ENCODE measurements at places on chromosomes 7 and 10. TPM values are rescaled to one million over a fixed set of nuclear protein-coding genes. Genes with fewer than 3 reads are reported as not detected.

IRF5 gene
- total RNA-seq, result 16.2 TPM

WDR86 gene
- total RNA-seq, result not detected

CLEC5A gene
- not detected for total RNA-seq

PRPS1L1 gene
- total RNA-seq, result not detected

ABCC2 gene
- total RNA-seq, result 1.3 TPM

LRMDA gene
- not detected for total RNA-seq

TMEM254 gene
- total RNA-seq, result 13.1 TPM

GHRHR gene
- not detected for total RNA-seq

TMEM229A gene
- not detected for total RNA-seq

ATP6V0A4 gene
- not detected for total RNA-seq

GJD4 gene
- total RNA-seq, result not detected

C10orf90 gene
- not detected for total RNA-seq

SIRT1 gene
- 27.8 TPM for total RNA-seq

DEPP1 gene
- total RNA-seq, result 4.3 TPM

WIPF3 gene
- not detected for total RNA-seq

PDE6C gene
- total RNA-seq, result not detected

SMC3 gene
- 87.3 TPM for total RNA-seq

MSS51 gene
- total RNA-seq, result 2.5 TPM

PRLHR gene
- not detected for total RNA-seq

CALHM2 gene
- total RNA-seq, result 14.0 TPM

VWC2 gene
- not detected for total RNA-seq

SORBS1 gene
- 0.66 TPM for total RNA-seq

FAM131B gene
- 0.37 TPM for total RNA-seq

DDC gene
- total RNA-seq, result 0.35 TPM

CALML5 gene
- not detected for total RNA-seq

MACC1 gene
- not detected for total RNA-seq

OR6B1 gene
- not detected for total RNA-seq

TFR2 gene
- 20.7 TPM for total RNA-seq

VAX1 gene
- total RNA-seq, result not detected

ZNF735 gene
- not detected for total RNA-seq

STAG3 gene
- total RNA-seq, result 23.7 TPM

CYP3A7 gene
- not detected for total RNA-seq

NEUROG3 gene
- total RNA-seq, result not detected

OR2A5 gene
- total RNA-seq, result not detected

MRM2 gene
- 47.9 TPM for total RNA-seq

LRRD1 gene
- total RNA-seq, result not detected

IFIT2 gene
- total RNA-seq, result 0.40 TPM

SLC39A12 gene
- not detected for total RNA-seq

FANK1 gene
- 0.38 TPM for total RNA-seq

ICA1 gene
- total RNA-seq, result 0.62 TPM

CTNNA3 gene
- not detected for total RNA-seq

PTPRZ1 gene
- total RNA-seq, result not detected

GPR15LG gene
- not detected for total RNA-seq

HKDC1 gene
- 0.09 TPM for total RNA-seq

PODXL gene
- 0.71 TPM for total RNA-seq

ELOVL3 gene
- total RNA-seq, result 0.14 TPM

HELLS gene
- total RNA-seq, result 247 TPM

CRPPA gene
- total RNA-seq, result 1.1 TPM

AKR1B1 gene
- 107 TPM for total RNA-seq
